NCI-H2171 treated with DMSO at 0.1 percent for 48 hours (cell line): ENCODE measurements at places on chromosomes 5 and 9.

DNA sequence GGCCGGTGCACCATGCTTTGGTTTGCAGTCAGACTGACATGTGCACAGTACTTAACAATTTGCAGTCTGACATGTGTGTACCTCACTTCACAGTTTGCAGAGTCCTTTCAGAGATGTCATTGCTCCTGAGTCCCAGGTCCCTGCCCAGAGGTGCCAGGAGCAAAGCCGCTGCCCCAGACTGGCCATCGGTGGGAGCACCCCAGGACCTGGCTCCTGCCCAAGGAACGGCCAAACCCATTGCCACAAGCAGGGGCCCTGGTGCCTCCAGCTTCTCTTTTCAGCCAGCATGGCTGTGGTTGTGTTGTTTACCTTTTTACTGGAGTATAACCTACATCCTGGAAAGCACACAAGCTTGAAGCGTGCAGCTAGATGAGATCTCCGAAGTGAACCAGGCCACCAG, 28.6 kb downstream of the RASGEF1C start:
- DNase-seq: no peak

DNA sequence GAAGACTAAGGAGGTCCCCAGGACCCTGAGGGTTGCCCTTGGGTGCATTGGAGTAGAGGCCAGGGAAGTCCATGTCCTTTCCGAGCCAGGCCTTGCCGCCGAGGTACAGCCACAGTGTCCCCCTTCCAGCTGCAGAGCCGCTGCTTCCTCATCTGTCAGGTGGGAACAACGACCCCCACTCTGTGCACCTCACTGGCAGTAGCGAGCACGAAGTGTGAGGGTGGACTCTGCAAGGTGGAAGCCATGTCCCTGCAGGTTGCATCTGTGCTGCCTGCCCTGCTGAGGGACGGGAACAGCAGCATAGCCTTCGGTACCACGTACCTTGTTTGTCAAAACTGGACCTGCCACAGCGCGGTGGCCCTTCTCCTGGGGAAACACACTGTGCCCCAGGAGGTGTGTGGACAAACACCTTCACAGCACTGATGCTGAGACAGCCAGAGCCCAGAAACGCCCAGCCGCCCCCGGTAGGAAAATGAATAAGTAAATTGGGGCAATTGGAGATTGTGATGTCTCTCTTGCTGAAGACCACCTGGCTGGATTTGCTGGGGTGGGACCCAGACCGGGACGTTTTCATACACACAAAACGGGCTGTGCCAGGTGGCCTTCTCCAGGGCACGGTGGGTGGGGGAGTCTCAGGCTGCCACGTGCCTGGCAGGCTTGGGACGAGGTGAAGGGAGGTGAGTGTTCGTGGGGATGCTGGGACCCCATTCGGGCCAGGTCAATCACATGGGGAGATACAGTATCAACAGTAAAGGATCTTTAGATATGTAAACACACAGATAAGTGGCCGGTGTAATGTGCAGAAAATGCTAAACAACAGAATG, 157.3 kb downstream of the RXRA start:
- no peak for DNase-seq

- no peak for DNase-seq
Observed at GRCh38 chr5:15526413-15526812, 26.4 kb downstream of the FBXL7 start.

GRCh38 chr9:100884518-100884917, 144.0 kb upstream of the PLPPR1 start:
- DNase-seq: peak; percentile 6

GRCh38 chr9:87776481-87777379, 50.8 kb downstream of the CTSL start:
- DNase-seq: no peak

DNA sequence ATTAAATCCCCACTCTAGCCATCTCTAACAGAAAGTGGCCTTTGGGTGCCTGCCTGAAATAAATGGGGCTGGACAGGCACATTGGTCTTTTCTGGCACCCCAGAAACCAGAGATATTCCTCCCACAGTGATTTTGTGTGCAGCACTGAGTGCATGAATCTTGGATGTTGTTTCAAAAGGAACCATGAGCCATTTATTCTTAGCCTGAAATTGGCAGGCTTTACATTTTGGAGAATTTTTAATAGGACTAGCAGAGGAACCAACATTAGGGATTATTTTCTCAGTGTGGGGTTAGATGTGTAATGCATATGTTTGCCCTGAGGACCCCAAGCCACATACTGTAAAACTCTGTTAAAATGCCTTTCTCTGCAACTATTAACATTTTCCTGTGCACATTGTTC, 451.3 kb downstream of the NFIB start:
- no peak for DNase-seq

DNA sequence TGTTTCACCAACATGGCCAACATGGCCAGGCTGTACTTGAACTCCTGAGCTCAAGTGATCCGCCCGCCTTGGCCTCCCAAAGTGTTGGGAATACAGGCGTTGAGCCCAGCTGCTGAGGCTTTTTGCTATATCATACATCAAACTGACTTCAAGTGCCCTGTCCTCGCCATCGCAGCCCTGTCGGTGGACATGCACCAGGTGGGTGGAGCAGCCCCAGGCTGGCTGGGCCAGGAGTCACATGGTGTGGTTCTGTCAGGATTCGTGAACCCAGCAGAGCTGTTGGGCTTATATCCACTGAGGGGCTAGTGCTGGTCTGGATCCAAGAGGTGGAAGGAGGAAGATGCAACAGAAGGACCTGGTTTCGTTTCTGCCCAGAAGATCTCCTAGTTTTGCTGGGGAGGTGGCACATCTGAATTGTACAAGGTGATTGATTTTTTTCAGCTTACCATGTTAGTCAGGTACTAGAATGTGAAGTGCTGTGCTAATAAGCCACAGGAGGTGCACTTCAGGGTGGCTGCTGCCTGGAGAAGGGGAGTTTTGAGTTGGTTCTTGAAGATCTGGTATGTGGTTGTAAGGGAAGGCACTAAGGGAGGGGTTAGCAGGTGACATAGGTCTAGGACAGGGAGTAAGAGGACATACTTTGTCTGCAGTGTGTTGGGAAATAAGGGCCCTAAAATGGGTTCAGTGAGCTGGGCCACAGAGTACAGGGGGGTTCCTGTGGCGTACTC, 16.1 kb downstream of the PCBD2 start:
- DNase-seq: no peak

GRCh38 chr5:74239261-74239660, 401.3 kb downstream of the ENC1 start:
- no peak for DNase-seq

DNA sequence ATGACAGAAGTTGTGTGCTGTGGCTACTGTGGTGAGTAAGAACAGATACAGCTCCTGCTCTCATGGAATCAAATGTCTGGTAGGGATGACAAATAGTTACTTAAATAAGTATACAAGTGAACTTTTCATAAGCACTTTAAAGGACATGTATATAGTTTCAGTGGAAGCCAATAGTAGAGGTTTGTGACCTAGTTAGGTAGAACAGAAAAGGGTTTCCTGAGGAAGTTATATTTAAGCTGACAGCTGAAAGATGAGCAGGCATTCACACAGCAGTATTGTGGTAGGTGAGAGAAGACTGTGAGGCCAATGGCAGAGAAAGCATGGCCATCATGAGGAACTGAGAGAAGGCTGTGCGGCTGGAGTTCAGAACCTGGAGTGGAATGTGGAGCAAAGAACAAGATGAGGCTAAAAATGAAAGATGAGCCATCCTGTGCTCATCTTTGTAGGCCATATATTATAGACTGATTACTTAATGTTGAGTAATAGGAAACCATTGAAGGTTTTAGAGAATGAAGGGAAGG, 15.4 kb downstream of the FAM174A start:
- no peak for DNase-seq

GRCh38 chr5:131252824-131253171, 11.1 kb upstream of the CDC42SE2 start:
- no peak for DNase-seq

- no peak for DNase-seq
Observed at GRCh38 chr9:136002881-136003280, 41.7 kb upstream of the UBAC1 start.
